ENCODE measurements at places on chromosomes 2 and 18.

GRCh38 chr2:131125195-131125757 is 20.1 kb downstream of the PLEKHB2 start:
- no peak for DNase-seq

- no peak for DNase-seq
Observed at GRCh38 chr2:97868986-97869721, 126.6 kb downstream of the TMEM131 start.

GRCh38 chr18:23933407-23933806 is 81.1 kb upstream of the TTC39C start:
- no peak for DNase-seq

- DNase-seq, result no peak
Observed at GRCh38 chr2:31247711-31248110, 13.8 kb downstream of the EHD3 start.

GRCh38 chr2:64114063-64114911 is 29.9 kb downstream of the PELI1 start:
- no peak for DNase-seq
